Effector memory CD4-positive, alpha-beta T cell (primary cell): ENCODE measurements at places on chromosomes 1 and 21.

DNA sequence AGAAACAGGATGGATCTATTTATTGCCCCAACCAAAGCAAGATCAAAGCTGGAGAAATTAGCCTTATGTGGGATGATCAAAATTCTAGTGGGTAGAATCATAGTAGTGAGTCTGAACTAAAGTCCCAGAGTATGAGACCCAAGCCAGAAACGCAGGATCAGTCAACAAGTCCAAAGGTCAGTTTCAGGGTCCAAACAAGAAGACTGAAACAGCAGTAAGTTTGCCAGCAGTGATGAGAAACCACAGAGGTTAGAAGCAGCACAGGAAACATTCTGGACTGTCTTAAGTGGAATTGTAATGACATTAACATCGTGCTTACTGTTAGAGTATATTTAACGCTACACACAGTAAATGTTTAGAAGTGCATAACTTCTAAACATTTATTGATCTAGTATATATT is 251.0 kb downstream of the LRRIQ3 start:
- H3K27me3 ChIP-seq: no peaks in the 10 kb centered on the region
- H3K4me3 ChIP-seq: no peak overlapping the region
- no peaks in the 10 kb centered on the region for H3K36me3 ChIP-seq

DNA sequence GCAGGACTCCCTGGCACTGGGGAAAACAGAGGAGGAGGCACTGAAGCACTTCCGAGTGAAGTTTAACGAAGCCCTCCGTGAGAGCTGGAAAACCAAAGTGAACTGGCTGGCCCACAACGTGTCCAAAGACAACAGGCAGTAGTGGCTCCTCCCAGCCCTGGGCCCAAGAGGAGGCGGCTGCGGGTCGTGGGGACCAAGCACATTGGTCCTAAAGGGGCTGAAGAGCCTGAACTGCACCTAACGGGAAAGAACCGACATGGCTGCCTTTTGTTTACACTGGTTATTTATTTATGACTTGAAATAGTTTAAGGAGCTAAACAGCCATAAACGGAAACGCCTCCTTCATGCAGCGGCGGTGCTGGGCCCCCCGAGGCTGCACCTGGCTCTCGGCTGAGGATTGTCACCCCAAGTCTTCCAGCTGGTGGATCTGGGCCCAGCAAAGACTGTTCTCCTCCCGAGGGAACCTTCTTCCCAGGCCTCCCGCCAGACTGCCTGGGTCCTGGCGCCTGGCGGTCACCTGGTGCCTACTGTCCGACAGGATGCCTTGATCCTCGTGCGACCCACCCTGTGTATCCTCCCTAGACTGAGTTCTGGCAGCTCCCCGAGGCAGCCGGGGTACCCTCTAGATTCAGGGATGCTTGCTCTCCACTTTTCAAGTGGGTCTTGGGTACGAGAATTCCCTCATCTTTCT is 75.5 kb downstream of the PIK3CD start:
- H3K27ac ChIP-seq: peak overlapping the region; percentile 23
- no peaks in the 10 kb centered on the region for H3K27me3 ChIP-seq
- H3K4me3 ChIP-seq: no peak overlapping the region

GRCh38 chr1:9770298-9770697 is 53.5 kb downstream of the CLSTN1 start:
- H3K4me1 ChIP-seq: no peaks in the 10 kb centered on the region
- DNase-seq: no peak
- H3K27me3 ChIP-seq: no peaks in the 10 kb centered on the region
- H3K36me3 ChIP-seq: peaks cover 11% of the 10 kb centered on the region
- H3K27ac ChIP-seq: no peak overlapping the region

GRCh38 chr1:97204468-97204867 is 482.9 kb downstream of the PTBP2 start:
- H3K27me3 ChIP-seq: no peaks in the 10 kb centered on the region
- H3K36me3 ChIP-seq: no peaks in the 10 kb centered on the region
- no peak overlapping the region for H3K27ac ChIP-seq
- DNase-seq: no peak
- no peaks in the 10 kb centered on the region for H3K4me1 ChIP-seq

- no peak overlapping the region for H3K27ac ChIP-seq
- no peak overlapping the region for H3K4me3 ChIP-seq
- peaks cover 6% of the 10 kb centered on the region for H3K4me1 ChIP-seq
- no peak for DNase-seq
- peaks cover 4% of the 10 kb centered on the region for H3K27me3 ChIP-seq
Measured at GRCh38 chr1:2803931-2804627, 2.6 kb upstream of the TTC34 start.

- H3K4me1 ChIP-seq: peaks cover 6% of the 10 kb centered on the region
- no peak overlapping the region for H3K4me3 ChIP-seq
- no peak overlapping the region for H3K27ac ChIP-seq
- DNase-seq: no peak
Measured at GRCh38 chr1:235940285-235940684, 73.6 kb upstream of the LYST start.
